RWPE2 (cell line): ENCODE measurements at places on chromosomes 16 and 17.

GRCh38 chr16:920051-920681 is 50.6 kb downstream of the LMF1 start:
- no peak for DNase-seq

DNA sequence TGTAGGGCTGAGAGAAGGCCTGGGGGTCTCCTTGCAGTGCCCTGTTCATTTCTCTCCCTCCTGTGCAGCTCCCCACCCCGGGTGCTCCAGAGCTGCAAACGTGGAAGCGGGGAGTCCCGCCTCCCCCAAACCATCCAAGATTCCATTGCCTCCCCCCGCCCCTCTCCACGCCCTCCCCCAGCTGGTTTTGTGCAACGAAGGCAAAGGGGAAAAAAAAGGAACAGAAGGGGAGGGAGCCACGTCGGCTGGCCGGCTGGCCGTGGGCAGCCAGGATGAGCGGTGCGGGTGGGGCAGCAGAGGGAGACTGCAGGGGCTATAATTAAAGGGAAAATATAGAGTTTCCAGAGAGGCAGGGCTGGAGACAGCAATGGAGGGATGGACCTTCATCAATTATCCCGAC is 1.7 kb upstream of the COL1A1 start:
- peak; percentile 29 for DNase-seq

GRCh38 chr16:5815570-5816237 is 718.1 kb upstream of the EEF2KMT start:
- no peak for DNase-seq

DNA sequence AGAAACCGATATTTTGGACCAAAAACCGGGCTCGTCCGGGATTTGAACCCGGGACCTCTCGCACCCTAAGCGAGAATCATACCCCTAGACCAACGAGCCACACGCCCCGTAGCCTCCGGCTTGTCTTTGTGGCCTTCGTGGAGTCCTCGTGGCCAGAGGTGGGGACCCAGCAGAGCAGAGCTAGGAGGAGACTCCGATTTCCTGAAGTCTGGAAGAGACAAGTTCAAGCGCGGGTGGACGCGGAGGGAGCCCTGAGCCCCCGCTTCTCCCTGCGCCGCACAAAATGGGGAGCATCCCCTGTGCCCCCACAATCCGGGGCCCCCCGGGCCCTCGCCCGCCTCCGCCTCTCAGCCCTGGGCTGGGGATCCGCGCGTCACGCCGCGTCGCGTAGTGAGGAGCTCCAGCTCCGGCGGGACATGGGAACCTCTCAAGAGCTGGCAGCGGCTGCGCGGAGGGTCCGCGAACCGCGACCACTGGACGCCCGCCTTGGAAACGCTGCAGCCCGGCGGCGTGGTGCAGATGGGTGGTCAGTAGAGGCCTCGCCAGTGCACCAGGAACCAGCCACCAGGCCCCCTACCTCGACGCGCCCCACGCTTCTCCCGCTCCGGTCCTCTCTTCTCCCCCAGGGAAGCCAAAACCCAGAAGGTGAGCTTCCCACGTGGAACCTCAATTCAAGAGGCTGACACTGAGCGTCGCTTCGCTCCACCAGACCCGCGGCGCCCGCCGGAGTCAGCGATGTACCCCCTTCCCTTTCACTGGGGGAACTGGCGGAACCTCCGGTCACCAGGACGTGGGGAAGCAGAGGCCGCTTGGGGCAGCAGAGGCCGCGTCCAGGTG is 5.2 kb upstream of the OR1F1 start:
- no peak for DNase-seq

- no peak for DNase-seq
Measured at GRCh38 chr16:48682971-48683370, 73.0 kb upstream of the N4BP1 start.
